COLO829 (cell line): ENCODE measurements at places on chromosomes 5 and 9.

DNA sequence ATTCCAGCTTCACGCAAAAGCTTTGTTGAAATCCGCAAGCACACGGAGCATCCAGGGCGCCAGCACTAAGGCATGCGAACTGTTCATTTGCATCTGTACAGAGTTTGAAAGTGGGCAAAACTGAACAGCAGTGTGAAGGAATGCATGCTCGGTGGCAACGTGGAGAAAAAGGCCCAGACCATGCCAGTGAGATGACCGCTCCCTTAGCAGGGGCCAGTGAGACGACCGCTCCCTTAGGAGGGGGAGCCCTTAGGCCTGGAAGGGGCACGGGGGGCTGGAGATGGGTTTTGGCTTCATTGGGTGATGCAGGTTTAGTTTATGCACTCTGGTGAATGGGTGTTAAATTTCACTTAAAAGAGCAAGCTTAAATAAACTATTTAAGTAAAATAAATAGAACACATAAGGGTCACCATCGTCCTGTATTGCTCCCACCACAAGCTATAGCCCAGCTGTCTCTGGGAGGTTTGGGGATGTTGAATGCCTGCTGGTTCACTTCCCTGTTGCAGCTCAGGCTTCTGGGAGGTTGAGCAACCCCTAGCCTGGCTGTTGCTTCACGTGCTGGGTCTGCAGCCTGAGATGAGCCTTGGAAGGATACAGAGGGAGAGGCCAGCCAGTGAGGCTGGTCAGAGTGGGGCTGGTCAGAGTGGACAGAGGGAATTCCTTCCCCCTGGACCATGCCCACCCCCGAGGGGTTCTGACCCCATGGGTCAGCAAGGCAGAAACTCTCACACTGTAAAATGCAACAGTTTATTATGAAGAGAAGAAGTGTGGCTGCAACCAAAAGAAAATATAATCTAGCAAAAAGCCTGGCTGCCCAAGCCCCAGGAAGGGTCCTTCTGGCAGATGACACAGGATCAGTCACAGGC, 4.6 kb upstream of the FCN1 start:
- DNase-seq, result no peak

- DNase-seq, result no peak
These were observed 7.9 kb downstream of the DTWD2 start for GRCh38 chr5:118980438-118980837.

GRCh38 chr9:5425006-5425628, 12.6 kb downstream of the PLGRKT start:
- DNase-seq, result no peak

GRCh38 chr5:175588709-175589429, 69.0 kb upstream of the HRH2 start:
- DNase-seq, result no peak

- DNase-seq, result no peak
These were observed 44.0 kb upstream of the PRUNE2 start for GRCh38 chr9:76949865-76950264.

- no peak for DNase-seq
These were observed 34.2 kb upstream of the TESK1 start for GRCh38 chr9:35570709-35571504.

- DNase-seq, result no peak
These were observed 76.4 kb upstream of the SLC1A1 start for GRCh38 chr9:4413856-4414255.

DNA sequence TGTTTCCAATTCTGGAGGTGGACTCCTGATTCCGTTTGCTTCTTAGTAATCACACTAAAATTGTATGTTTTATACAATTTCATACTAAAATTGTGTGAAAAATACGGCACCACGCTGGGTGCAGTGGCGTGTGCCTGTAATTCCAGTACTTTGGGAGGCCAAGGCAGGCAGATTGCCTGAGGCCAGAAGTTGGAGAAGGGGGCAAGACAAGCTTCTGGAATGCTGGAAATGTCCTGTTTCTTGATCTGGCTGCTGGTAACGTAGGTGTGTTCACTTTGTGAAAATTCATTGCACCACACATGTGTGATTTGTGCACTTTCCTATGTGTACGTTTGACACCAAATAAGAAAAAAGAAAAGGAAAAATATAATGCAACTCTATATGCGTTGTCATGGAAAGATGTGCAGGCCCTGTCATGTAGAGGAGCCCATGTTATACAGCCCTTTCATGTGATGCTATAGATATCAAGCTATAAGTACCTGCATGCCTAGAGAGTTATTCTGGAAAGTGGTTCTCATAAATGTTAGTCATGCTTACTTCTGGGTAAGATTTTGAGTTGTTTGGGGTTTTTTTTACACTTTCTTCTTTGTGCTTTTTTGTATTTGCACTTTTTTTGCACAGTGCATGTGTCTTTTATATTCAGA, 119.9 kb downstream of the TMEM174 start:
- DNase-seq, result no peak

GRCh38 chr5:107330903-107331302, 339.8 kb downstream of the EFNA5 start:
- DNase-seq, result no peak

DNA sequence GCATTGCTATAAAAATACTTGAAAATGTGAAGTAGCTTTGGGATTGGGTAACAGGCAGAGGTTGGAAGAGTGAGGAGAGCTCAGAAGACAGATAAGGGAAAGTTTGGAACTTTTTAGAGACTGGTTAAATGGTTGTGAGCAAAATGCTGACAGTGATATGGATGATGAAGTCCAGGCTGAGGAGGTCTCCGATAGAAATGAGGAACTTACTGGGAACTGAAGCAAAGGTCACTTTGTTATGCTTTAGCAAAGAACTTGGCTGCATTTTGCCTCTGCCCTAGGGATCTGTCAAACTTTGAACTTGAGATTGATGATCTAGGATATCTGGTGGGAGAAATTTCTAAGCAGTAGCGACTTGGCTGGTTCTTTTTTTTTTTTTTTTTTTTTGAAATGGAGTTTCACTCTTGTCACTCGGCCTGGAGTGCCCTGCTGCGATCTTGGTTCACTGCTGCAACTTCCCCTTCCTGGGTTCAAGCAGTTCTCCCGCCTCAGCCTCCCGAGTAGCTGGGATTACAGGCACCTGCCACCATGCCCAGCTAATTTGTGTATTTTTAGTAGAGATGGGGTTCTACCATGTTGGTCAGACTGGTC, 998.9 kb downstream of the TLE1 start:
- DNase-seq, result no peak

DNA sequence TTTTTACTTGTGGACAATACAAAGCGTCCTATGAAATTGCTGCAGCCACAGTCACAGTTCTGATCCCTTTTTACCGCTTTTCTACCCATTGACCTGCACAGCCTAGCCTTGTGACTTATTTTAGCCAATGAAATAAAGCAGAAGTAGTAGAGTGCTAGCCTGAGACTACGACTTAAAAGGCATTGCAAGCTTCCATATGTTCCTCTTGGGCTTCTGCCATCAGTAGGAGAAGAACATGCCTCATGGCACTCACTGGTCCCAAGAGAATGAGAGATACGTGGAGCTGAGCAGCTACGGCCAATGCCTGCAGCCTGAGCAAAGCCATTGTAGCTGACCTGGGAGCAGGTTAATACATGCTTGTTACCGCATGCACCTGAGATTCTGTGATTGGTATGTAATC, 416.6 kb upstream of the CLINT1 start:
- no peak for DNase-seq

DNA sequence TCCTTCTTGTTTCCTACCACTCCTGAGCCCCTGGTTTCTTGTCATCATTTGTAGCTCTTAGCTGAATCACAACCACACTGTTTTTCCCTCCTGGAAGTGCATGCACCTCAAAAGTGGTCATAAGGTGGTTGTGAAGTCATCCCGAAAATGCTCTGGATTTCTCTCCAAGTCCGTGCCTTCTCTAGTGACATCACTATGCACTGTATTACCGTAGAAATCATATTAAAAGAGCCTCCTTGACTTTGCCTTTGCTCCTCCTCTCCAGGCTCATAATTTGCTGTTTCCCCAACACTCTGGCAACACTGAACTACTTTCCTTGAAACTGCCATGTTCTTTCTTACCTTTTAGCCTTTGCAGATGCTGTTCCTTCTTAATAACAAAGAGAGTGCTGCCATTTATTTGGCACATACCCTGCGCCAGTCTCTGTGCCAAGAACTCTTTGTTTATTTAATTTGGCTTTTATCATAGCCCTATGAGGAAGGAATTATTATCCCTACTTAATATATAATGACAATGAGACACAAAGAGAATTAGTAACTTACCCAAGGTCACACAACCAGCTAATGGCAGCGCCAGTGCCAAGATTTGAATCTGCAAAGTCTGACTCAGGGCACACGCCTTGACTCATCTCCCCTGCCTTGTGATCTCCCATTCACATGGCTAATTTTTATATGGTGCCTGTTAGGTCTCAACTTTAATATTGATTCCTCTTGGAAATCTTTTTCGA, 115.4 kb downstream of the KIF4B start:
- DNase-seq, result no peak

DNA sequence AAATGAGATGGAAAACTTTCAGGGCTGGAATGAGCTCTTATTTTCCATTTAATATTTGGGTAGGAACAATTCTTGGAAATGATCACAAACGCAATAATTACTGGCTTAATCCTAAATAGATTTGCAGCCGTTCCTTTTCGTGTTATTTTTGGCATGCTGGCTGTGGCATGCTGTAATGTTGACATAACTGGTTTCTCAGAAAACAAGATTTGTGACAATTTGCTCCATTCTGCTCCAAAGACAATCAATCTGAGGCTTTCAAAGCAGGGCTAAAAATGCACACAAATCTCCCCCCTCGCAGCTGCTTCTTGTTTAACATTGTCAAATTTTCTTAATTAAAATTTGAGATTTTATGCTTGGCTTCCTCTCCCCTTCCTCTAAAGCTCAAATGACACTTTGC, 151.2 kb downstream of the TTC39B start:
- no peak for DNase-seq

DNA sequence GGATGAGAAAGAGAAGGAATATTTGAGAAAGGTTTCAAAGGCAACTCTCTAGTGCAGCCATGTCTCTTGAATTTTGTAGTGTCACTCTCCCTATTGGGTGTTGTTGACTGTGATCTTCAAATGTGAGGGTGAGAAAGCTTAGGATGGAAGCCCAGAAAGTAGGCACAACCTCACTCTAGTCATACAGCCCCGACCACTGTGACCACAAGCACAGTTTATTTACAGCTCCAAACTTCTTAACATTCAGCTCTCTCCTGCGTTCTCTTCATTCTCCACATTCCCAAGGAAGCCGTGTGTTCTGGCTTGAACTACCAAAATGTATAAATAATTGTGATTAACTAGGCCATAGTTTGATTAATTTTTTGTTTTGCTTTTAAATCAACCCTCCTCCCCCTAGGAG, 542.9 kb downstream of the LRRC70 start:
- no peak for DNase-seq
